Smooth muscle cell of the coronary artery (primary cell): ENCODE measurements at places on chromosomes 7 and 10. TPM values are rescaled to one million over a fixed set of nuclear protein-coding genes. Genes with fewer than 3 reads are reported as not detected.

The PAX2 gene
- not detected in 2 replicates for total RNA-seq

The NPFFR1 gene
- not detected in 2 replicates for total RNA-seq

The UPK3BL2 gene
- total RNA-seq = 1.3 and 2.2 TPM in 2 replicates

The CTAGE4 gene
- total RNA-seq = 0.23 and 0.35 TPM in 2 replicates

The SPAM1 gene
- not detected in 2 replicates for total RNA-seq

The NUP205 gene
- total RNA-seq = 22.2 and 33.1 TPM in 2 replicates

The HPSE2 gene
- total RNA-seq = not detected in 2 replicates

The PLCE1 gene
- total RNA-seq = 1.3 and 2.3 TPM in 2 replicates

The CCL24 gene
- not detected in 2 replicates for total RNA-seq

The CLRN3 gene
- total RNA-seq = not detected in 2 replicates

The ABI1 gene
- total RNA-seq = 19.8 and 21.7 TPM in 2 replicates

The IFIT2 gene
- 2.9 and 6.4 TPM in 2 replicates for total RNA-seq

The POLR2J2 gene
- 1.9 and 2.0 TPM in 2 replicates for total RNA-seq

The LRRC18 gene
- total RNA-seq = not detected in 2 replicates

The CNTNAP2 gene
- total RNA-seq = not detected in 2 replicates

The EXOC6 gene
- total RNA-seq = 1.9 and 20.1 TPM in 2 replicates

The PRKRIP1 gene
- total RNA-seq = 6.4 and 13.1 TPM in 2 replicates

The FAM237B gene
- not detected in 2 replicates for total RNA-seq

The TDRD1 gene
- total RNA-seq = 2.8 and 7.7 TPM in 2 replicates

The TAF3 gene
- total RNA-seq = 0.94 and 1.1 TPM in 2 replicates

The GPRIN2 gene
- total RNA-seq = 0.08 TPM in 1 of 2 replicates, not detected in the other

The STYXL1 gene
- total RNA-seq = 29.4 and 50.7 TPM in 2 replicates

The SYT15 gene
- 0.08 and 0.59 TPM in 2 replicates for total RNA-seq

The FHIP2A gene
- 23.5 and 31.0 TPM in 2 replicates for total RNA-seq

The MMP21 gene
- 0.30 TPM in 1 of 2 replicates, not detected in the other for total RNA-seq

The NYAP1 gene
- 0.12 and 0.38 TPM in 2 replicates for total RNA-seq

The GNAI1 gene
- 7.4 and 35.8 TPM in 2 replicates for total RNA-seq
